ENCODE measurements at places on chromosomes 12 and 14.

- DNase-seq: no peak
These were observed 201.7 kb downstream of the AKAP6 start for GRCh38 chr14:32530800-32531199.

DNA sequence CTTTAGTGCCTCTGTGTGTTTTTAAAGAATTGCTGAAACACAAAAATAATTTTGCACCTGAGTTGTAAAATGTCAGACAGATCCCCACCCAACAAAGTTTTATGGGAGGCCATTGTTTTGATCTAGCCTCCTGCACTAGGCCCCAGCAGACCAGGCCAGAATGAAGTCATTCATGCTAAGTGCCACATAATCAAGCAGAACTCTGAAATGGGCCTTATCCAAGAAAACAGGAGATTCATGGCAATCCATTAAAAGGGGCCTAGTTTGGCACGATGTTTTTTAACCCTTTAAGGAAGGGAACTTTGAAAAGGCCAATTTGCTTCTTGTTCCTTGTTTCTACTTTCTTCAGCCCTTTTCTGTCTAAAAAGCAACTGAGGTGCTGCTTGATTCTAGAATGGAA is 260.9 kb downstream of the ITPR2 start:
- DNase-seq: no peak

DNA sequence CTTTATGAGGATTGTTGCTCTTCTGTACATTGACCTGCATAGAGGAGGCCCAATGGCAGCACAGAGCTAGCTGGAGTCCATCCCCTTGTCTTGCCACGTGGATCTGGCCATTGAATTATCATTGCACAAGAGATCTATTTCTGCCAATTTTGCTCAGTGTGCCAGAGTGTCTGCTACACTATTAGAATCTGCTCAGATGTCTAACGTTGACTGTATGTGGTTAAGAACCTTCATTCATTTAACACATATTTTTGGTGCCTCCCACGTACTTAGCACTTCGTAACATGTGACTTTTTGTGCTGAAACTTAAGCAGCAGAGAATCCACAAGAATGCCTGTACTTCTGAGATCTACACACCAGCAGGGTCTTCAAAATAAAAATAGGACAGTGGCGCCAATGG is 166.0 kb upstream of the VASH1 start:
- DNase-seq: no peak

DNA sequence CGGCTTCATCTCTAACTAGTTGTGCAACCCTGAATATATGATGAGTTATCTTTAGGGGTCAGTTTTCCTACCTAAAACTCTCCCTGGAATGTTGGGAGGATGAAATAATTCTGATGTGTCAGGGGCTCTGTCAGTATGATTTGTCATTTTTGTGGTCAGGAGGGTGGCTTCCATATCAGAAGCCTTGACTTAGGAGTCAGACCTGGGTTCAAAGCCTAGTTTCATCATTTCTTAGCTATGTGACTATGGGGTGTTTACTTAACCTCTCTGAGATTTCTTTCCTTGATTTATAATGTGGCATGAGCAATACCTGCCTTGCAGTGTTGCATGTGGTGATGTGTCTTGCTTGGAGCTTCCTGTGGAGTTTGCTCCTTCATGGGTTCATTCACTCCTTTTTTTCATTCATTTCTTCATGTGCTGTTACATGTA is 146.8 kb downstream of the CHST11 start:
- DNase-seq: no peak

GRCh38 chr12:9143929-9144729 is 28.4 kb upstream of the A2M start:
- DNase-seq: no peak

- DNase-seq: no peak
These were observed 284.2 kb upstream of the CAND1 start for GRCh38 chr12:66984962-66985361.

GRCh38 chr12:82942521-82942920 is 255.8 kb downstream of the TMTC2 start:
- DNase-seq: no peak

- DNase-seq: no peak
These were observed 922.7 kb downstream of the VRK1 start for GRCh38 chr14:97719931-97720330.

GRCh38 chr12:42504049-42504448 is 85.5 kb downstream of the PRICKLE1 start:
- DNase-seq: no peak

DNA sequence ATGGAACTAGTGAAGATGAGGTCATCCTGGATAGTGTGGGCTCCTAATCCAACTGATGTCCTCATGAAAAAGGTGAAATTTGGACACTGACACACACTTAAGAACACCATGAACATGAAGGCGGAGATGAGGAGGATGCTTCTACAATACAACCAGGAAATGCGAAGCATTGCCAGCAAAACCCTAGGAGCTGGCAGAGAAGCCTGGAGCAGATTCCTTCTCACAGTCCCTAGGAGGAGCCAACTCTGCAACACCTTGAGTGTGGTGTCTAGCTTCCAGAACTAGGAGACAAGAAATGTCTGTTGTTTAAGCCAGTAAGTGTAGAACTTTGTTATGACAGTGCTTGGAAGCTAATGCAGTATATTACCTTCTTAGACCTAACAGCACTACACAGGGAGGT is 191.9 kb upstream of the PWP1 start:
- no peak for DNase-seq

- no peak for DNase-seq
These were observed 3.6 kb upstream of the FOS start for GRCh38 chr14:75274899-75275569.

- DNase-seq: no peak
These were observed 22.0 kb downstream of the TSPAN8 start for GRCh38 chr12:71135812-71136176.

DNA sequence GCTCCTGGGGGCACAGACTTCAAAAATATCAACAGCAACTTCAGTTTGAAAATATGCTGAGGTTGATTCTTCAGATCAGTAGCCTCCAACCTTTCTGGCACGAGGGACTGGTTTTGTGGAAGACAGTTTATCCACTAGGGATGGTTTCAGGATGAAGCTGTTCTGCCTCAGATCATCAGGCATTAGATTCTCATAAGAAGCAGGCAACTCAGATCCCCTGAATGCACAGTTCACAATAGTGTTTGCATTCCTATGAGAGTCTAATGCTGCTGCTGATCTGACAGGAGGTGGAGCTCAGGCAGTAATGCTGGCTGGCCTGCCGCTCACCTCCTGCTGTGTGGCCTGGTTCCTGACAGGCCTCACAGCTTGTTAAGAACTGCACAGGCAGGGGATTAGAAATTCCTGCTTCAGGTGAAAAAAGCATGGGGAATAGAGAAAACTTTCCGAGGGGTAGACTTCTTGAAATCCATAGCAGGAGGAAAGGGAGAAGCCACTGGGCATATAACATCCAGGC is 12.8 kb downstream of the EPYC start:
- DNase-seq: no peak

DNA sequence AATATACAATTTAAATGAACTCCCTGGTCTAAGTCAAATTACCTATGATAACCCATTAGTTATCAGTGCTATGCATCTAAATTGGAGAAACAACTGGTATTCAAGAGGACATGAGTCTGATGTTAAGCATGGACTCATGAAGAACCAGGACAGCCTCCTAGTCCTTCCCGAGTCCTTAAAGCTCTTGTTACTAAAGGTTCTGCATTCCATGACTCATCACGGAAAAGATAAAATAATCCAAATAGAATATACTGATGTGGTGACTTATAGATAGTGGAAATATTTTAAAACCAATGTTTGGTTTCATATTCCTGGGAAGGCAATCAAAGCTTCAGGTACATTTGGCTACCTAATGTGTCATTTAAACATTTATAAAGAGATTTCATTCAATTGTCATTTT is 117.2 kb upstream of the PMCH start:
- no peak for DNase-seq

DNA sequence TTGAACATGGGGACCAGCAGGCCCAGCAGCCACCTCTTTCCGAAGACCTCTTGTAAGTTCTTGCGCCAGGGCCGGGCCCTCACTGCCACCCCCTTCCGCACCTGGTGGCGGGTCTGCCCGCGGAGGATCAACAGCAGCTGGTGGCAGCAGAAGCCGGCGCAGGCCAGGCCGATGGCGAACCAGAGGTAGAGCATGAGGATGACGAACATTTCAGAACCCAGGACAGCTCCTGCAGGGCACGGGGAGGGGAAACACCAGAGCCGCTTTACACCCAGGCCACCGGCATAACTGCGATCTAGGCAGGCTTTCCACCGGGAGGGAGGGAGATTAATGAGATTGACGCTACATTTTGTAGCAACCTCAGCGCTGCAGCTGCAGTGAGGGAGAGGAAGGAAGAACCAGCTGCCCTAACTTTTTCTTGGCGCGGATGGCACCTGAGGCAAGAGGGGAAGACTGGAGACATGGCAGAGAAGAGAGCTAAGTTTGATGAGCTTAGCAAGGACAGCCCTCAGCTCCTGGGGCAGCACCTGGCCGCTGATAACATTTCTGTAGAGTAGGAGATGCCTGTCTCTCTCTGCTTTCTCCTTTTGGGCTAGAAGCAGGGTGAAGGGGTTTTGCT is 7.8 kb downstream of the ZDHHC22 start:
- DNase-seq: peak; percentile 75

DNA sequence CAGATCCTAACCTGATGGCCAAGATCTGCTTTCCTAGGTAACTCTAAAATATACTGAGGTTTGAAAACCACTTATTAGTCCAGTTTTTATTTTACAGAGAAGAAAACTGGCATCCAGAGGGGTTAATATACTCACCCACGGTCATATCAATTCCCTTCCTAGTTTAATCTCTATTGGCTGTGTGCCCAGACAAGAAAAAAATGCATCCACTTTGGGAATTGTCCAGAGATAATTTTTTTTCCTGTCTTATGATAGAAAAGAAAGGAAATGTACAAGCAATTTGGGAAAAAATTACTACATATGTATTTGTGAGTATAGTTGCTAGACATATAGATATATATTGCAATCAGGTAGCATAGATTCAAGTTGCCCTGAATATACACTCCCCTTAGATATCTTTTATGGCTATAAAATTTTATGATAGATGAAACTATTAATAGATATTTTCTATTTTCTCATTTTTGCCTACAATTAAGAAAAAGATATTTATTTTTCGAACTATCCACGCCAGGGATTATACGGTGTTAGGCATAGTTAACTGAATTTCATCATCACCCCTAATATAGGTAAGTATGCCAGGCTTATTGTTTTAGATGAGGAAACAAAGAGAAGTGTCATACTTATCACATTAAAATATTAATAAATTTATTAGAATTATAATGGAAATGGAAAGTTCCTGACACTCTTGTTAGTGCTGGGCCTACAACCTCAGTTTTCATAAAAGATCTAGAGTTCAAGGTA is 100.5 kb upstream of the SLC38A2 start:
- no peak for DNase-seq

DNA sequence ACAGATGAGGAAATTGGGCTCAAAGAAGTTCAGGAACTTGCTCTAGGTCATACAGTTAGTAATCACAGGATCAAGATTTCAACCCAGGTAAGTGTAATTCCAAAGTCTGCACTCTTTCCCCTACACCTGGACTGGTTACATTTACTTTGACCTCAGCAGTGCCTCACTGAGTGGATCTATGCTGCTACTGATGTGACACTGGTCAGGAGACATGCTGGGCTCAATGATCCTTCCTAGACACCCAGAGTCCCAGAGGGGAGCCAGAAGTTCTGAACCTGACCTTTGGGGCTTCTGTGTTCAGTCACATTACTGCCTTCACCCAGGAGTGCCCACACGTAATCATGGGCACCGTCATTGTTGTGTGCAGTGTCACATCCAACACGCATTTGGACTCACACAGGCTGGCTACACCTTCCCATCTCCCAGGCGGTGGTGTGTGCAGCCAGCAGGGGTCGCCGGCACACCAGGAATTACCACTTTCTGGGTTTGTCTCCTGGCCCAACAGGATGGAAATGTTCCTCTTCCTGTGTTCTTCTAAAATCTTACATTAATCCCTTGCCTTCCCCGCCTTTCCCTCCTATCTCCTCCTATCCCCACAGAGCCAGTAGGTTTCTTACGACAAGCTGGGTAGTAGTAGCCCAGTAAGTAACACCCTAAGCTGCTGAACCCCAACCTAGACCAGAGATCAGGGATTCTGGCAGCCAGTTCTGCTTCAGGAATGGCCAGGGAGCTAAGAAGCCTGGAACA is 25.6 kb downstream of the CALCOCO1 start:
- DNase-seq: no peak

DNA sequence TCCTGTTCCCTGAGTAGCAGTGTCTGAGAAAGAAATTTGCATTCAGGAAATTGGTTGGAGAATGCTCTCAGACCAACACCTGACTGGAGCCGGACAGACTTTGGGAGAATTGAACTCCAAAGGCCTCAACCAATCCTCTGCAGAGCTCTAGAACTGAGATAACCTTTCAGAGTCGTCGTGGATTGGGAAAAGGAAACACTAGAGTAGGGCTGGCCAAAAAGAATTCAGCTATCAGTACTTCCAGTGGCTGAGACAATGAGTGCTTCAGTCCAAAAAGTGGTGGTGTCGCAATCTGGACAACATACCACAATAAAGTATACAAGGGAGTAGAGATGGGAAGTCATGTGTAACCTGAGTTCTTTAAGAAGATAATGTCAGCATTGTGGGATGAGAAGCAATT is 377.1 kb downstream of the SLC16A7 start:
- no peak for DNase-seq

DNA sequence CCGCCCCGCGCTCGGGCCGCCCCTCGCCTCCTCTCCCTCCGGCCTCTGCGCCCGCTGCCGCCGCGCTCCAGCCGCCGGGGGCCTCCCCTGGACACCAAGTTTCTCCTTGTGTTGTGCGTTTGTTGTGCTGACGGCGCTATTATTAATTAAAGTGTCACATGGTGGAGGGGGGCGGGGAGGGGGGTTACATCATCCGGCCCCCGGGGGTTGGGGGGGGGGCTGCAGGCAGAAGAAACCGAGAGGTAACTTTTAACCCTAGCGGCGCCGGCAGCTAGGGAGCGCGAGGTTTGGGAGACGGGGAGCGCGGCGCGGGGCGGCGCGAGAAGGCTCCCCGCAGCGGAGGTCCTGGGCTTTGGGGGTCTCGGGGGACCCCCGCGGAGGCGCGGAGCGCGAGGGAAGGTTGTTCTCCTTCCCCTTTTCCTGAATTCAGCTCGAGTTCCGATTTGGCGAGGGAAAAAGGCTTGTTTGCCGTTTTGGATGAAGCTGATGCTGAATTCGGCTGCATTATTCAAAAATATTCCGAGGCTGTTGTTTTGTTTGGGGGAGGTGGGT is at the start of gene HRK:
TSS of gene HRK (minus strand) at position 117 of the 552 bp plus-strand sequence. CDS start 134 bp downstream, outside the sequence.
- DNase-seq: no peak

DNA sequence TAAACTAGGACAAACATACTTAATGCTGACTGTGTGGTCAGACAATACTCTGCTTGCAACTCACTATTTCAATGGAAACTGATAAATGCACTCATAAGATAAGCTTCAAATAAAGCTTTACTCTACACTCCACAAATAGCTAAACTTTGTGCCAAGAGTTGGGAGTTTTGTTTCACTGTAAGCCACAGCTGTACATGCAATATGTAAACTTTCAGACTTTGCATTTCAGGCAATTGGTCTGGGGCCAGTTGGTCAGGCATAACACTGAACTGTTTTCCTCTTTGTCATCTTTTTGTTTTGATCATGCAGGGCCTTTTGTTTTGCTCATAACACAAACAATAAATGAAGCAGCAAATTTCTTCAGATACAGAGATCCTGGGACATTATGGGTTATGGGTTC is 426.2 kb downstream of the IPO8 start:
- no peak for DNase-seq
